ENCODE measurements at places on chromosomes 4 and X.
A peak's percentile ranks its signal among the peaks of the same experiment; 100 is the strongest.

- DNase-seq = no peak
Measured at GRCh38 chrX:53374222-53374820, 48.1 kb downstream of the SMC1A start.

DNA sequence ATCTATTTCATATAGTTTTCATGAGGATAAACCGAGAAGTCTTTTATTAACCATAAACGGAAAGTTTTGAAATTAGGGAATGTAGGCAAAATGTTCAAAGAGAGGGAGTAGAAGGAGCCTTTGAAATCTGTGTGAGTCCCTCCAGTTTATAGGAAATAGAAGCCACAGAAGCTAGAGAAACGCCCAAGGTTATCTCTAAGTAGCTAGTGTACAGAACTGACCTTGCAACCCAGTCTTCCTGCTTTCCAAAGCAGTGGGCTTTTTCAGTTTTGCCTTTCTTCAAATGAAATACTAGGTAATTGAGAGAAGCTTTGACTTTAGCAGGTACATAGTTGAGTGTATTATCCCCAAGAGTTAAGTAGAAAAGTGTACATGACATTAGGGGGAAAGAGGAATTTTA, 39.4 kb downstream of the STIM2 start:
- no peak for DNase-seq

- DNase-seq = peak; percentile 54
Measured at GRCh38 chrX:150935467-150935866, 37.0 kb upstream of the CD99L2 start.

- DNase-seq = no peak
Measured at GRCh38 chrX:149511081-149511480, 6.0 kb upstream of the IDS start.

DNA sequence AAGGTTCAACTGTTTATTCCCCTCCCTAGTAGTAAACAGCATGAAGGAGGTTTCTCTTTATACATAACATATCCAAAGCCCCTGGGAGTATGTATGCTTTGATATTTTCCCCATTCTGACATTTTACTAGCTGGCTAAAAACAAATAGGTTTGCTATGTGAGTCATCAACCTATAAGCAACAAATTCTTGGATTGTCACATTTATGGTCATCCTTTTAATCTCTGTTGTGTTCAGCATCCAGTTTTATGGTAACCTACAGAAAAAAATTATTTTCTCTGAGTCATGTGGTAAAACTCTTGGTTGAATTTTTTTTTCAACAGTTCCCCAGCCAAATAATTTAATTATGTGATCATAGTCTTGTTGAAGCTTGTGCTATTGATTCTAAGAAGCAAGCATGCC, 734.1 kb downstream of the ADGRL3 start:
- no peak for DNase-seq

- no peak for DNase-seq
Measured at GRCh38 chrX:39893417-39894338, 204.1 kb downstream of the BCOR start.

GRCh38 chrX:37800717-37801116, 20.9 kb downstream of the CYBB start:
- no peak for DNase-seq

GRCh38 chrX:40663078-40663740, 15.8 kb upstream of the CXorf38 start:
- DNase-seq = no peak

GRCh38 chr4:56657128-56657527, 24.0 kb downstream of the HOPX start:
- no peak for DNase-seq

DNA sequence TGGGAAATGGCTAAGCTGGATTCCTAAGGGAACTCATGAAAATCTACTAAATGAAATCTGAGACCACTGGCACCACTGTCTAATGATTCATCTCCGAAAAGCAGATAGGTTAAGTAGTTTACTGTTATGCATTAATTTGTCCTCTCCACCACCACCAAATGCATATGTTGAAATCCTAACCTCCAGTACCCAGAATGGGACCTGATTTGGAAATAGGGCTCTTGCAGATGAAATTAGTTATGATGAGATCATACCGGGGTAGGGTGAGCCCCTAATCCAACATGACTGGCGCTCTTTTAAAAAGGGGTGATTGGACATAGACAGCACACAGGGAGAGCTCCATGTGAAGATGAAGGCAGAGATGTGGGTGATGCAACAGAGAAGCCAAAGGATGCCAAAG, 124.9 kb upstream of the GUCY1A1 start:
- DNase-seq = no peak

DNA sequence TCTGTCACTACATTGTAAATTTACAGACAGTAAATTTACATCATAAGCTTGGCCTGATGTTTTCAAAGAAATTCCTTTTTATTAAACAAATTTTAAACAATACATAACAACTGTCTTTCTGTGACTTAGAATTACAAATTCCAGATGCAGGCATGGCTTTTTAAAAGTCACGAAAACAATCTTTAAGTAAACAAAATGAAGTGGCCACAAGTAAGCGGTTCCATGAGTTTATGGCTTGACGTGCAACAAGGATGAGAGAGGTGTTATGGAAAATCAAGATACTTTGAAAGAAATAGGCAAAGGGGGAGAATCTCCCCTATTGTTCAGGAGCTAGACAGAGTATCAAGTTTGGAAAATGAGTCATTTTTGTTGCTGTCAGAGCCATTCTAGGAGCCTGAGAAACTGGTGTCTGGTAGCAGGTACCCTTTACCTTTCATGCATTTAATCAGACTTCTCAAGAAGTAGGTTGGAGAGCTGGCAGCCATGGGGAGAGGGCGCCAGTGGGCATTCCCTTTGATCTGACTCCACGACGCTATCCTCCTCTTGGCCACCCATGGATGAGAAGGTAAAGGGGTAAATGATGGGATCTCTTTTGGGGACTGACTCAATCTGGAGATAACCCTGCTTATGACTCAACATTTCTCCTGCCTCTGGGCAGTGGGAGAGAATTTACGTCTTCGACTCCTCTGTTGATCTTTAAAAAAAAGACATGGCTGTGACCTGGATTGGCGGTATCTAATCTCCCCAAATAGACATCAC, 217.2 kb downstream of the SPRY1 start:
- no peak for DNase-seq

DNA sequence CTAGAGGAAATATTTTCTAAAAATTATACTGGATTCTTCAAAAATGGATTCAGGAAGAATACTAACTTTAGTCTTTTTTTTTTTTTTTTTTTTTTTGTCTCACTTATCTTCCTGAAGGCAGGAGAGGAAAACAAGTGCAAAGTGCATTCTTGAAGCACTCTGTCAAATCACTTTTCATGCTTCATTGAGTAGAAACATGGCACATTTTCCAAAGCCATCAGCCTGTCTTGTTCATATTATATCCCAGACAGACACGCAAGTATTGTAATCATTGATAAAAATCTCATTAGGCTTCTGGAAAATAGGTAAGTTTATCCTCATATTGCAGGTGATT, 1.2 kb downstream of the BBS12 start:
- DNase-seq = no peak

GRCh38 chrX:155115174-155115819, 44.0 kb downstream of the BRCC3 start:
- no peak for DNase-seq

GRCh38 chr4:16442296-16442695, 216.0 kb upstream of the TAPT1 start:
- DNase-seq = no peak

- DNase-seq = no peak
Measured at GRCh38 chrX:130028196-130028595, 45.8 kb downstream of the BCORL1 start.

- no peak for DNase-seq
Measured at GRCh38 chr4:38664706-38665401, 855 bp downstream of the KLF3 start.

DNA sequence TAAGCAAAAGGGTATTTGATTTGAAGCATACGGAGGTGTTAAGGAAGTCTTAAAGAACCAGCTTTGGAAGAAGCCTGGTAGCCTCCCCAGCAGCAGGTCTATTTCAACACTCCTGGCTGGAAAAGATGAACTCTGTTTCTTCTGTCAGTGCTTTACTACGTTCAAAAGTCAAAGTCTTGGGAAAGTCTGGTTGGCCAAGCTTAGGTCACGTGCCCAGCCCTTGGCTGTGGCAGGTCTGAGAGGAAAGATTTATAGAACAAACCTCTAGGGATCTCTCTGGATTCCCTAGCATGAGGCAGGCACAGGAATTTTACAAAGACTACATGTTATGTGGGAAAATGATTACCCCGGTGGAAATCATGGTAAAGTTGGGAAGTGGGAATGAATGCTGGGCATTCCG, 8.6 kb upstream of the ARHGAP10 start:
- DNase-seq = no peak

- no peak for DNase-seq
Measured at GRCh38 chrX:127085939-127086338, 266.4 kb downstream of the PRR32 start.

DNA sequence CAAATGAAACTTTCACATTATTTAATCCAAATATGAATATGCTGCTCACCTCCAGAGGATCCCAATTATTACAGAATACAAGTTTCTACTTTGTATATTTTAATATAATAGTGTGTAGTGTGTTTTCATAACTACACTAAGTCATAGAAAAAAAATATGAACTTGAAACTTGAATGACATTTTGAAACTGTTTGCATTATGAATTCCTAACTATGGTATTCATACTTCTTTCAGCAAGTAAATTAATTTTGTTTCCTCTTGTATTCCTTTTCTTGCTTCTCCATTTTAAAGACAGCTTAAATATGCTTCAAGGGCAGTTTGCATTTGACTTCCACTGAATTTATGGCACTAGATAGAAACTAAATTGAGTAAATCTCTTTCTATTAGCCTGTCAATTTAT, 177.1 kb downstream of the BMPR1B start:
- DNase-seq = no peak

- DNase-seq = no peak
Measured at GRCh38 chrX:103831342-103831802, 685 bp downstream of the RAB9B start.

GRCh38 chr4:2220016-2220630, 21.8 kb downstream of the HAUS3 start:
- no peak for DNase-seq

- no peak for DNase-seq
Measured at GRCh38 chrX:120761810-120762209, 113.9 kb downstream of the CT47B1 start.

DNA sequence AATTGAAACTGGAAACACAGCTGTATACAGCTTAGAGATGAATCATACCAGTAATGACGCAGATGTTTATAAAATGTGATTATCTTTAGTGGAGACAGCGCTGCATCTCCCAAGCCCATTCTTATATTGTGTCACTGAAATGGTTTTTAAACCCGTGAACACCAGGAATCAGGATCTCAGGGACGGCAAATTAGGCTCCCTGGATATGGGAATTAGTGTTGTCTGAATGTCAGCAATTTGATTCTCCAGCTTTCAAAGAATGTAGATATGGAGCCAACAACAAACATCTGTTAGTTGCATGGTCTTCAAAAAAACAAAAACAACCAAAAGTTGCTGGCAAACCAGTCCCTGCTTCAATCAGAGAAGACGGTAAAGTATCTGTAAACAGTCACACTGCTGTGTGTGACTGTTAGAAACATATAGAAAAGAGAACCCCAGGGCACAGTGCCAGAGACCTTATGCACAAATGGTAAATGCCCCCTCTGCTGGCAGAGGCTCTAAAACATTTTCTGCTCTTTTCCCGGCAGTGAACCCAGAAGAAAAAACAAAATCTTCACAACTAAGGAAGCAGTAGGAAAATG, 351.9 kb upstream of the FTHL17 start:
- DNase-seq = no peak

DNA sequence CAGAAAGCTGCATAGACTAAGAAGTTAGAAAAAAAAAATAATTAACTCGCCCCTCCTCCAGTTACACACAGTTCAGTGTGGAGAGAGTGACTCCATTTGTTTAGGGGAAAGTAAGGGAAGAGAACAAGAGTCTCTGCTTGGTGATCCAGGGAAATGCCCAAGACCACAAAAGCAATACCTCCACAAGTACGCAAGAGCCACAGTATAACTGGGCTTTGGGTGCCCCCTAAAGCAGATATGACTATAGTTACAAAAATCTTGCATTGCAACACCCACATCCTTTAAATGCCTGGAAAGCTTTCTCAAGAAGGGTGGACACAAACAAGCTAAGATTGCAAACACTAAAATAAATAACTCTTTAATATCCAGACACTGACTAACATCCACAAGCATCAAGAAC, 164.2 kb upstream of the NRK start:
- no peak for DNase-seq

GRCh38 chrX:69068301-69069085, 96.8 kb downstream of the PJA1 start:
- no peak for DNase-seq

GRCh38 chr4:38909015-38909414, 41.4 kb downstream of the FAM114A1 start:
- no peak for DNase-seq

DNA sequence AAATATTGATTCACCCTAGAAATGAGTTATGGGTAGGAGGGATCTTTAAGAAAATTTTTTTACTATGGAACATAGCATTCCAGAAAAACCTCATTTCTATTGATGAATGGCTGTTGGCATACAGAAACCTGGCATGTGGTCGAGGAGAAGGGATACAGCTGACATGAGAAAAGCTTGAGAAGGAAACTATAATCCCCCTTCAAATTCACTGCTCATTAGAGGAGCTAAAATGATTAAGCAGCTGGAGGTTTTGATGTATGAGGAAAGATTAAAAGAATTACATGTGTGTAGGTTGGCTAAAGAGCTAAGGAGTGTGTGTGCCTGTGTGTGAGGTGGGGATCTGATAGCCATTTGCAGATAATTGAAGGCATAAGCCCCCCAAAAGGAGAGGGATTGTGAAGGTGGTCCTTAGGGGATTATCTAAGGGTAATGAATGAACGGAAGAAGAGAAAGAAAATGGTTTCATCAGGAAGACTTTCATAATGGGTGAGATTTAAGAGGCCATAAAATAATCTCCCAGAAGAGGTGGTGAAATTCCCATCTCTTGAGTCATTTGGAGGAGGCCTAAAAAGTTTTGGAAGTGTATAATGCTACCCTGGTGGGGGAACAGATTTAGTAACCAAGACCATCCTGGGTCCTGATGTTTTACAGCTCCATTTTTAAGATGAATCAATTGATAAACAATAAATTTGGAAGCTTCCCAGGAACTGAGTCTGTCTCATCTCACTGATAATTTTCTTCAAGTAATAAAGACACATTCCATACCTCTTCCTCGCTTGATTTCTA, 272.0 kb upstream of the HAND2 start:
- no peak for DNase-seq

DNA sequence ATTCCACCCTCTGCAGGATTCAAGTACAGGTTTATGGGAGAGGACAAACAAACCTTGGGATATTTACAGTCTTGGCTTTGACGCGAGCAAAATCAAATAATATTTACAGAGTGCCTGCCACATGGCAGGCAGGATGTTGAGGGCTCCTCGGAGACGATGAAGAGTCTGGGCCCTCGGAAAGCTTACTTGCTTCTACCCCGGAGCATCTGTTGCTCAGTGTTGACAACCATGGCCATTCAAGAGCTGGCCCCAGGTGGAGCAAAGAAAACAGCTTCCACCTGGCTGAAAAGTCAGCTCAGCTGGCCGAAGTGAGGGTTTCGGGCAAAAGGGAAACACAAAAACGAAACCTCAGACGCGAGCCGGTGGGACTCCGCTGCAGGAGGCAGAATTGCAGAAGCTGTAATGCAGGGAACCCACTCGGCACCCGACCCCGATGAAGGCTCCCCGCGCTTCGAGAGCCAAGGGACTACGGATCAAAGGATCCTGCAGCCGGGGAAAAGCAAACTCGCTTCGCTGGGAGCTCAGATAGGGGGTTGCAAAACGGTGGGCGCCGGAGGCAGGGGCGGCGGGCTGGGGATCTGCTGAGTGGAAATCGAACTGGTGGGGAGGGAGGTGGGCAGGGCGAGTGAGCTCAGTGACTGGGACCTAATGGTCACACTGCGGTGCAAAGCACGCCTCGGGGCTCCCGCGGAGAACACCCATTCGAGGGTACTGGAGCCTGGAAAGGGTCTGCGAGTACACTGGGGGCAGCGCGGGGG, 805 bp downstream of the ATP8A1 start:
- peak; percentile 75 for DNase-seq

Measured in chondrocyte (in vitro differentiated cells).